ENCODE measurements at places on chromosomes 12 and 14.

DNA sequence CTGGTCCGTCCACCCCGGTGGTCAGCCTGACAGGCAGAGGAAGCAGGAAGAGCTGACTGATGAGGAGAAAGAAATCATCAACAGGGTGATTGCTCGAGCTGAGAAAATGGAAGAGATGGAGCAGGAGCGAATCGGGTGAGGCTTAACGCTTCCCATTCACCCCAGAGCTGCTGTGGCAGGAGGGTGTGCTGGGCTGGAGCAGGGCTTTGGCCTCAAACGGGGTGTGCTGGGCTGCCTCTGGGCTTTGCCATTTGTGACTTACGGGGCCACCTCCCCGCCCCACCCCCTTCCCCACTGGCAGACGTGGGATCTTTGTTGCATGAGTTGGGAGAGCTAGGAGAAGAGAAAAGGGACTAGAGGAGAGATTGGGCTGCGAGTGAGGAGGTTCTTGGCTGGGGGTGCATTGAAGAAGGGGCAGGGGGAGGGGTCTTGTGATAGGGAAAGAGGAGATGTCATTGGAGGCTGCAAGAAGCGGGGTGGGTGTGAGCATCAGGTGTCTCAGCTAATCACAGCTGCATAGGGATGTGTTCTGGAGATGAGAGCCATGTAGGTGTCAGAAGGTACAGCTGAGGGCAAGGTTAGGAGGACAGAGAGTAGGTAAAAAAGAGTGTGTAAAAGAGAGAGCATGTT is 56.3 kb downstream of the RPH3A start:
- no peak for DNase-seq

GRCh38 chr14:86847140-86847539 is 1145.8 kb downstream of the GALC start:
- DNase-seq, result no peak

- no peak for DNase-seq
Observed at GRCh38 chr12:124388679-124389137, 93.8 kb downstream of the RFLNA start.

DNA sequence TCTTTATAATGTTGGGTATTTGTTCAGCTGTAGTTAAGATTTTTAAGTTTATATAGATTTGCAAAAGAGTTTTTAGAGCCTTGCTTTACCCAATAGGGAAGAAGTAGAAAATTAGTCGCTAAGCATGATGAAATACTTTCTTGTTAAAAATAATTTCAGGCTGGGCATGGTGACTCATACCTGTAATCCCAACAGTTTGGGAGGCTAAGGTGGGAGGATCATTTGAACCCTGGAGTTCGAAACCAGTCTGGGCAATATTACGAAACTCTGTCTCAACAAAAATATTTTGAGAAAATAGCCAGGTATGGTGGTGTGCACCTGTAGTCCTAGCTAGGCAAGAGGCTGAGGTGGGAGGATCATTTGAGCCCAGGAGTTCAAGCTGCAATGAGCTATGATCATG is 18.7 kb upstream of the SCFD1 start:
- no peak for DNase-seq

- no peak for DNase-seq
Observed at GRCh38 chr12:21831791-21832344, 57.4 kb upstream of the KCNJ8 start.

- DNase-seq, result no peak
Observed at GRCh38 chr14:58947814-58948445, 240.5 kb upstream of the DAAM1 start.

DNA sequence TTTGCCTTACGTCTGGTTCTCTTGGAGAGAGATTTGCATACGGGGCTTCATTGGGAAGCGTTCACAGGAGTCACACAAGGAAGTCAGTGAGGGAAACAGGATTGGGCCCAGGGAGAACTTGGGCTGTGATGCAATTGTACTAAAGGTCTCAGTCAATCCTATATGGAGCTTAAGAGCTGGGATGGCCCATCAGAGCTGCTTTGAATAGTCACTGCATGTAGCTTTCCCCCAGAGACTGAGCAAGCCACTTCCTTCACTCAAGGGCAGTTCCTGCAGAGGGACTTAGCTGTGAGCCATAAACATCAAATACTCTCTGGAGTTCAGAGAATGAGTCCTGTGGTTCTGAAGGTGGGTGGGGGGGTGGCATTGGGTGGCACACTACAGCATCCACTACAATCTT is 605.4 kb downstream of the MED13L start:
- no peak for DNase-seq

GRCh38 chr14:71121711-71122110 is 214.5 kb downstream of the PCNX1 start:
- no peak for DNase-seq

GRCh38 chr12:124730455-124730932 is 133.2 kb downstream of the SCARB1 start:
- no peak for DNase-seq

- no peak for DNase-seq
Observed at GRCh38 chr12:26767865-26768264, 65.1 kb downstream of the ITPR2 start.
